ENCODE measurements at places on chromosomes 1 and 21. TPM values are rescaled to one million over a fixed set of nuclear protein-coding genes. Genes with fewer than 3 reads are reported as not detected.

Gene SPOCD1
- total RNA-seq = 47.2 TPM

Gene PTPRC
- total RNA-seq = under 0.01 TPM

Gene PADI6
- not detected for total RNA-seq

Gene GPR37L1
- total RNA-seq = not detected

Gene MFN2
- 52.5 TPM for total RNA-seq

Data from fibroblast of lung (primary cell).